ENCODE measurements at places on chromosomes 1 and 21.

DNA sequence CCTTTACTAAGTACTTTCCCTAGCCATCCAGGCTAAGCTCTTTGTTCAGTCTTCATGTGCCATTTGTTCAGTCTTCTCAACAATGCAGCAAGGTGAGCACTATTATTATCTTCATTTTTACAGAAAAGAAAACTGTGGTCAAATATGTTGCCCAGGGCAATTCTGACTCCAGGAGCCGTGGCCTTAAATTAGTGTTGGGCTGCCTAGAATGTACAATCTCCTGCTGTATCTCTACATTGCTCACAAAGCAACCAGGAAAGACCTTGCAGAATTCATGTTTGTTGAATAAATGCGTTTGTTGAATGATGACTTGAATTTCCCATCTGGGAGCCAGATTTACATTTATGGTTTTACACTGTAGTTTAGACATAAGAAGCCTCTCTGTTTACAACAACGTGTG is 14.2 kb downstream of the CD101 start:
- DNase-seq, result no peak

DNA sequence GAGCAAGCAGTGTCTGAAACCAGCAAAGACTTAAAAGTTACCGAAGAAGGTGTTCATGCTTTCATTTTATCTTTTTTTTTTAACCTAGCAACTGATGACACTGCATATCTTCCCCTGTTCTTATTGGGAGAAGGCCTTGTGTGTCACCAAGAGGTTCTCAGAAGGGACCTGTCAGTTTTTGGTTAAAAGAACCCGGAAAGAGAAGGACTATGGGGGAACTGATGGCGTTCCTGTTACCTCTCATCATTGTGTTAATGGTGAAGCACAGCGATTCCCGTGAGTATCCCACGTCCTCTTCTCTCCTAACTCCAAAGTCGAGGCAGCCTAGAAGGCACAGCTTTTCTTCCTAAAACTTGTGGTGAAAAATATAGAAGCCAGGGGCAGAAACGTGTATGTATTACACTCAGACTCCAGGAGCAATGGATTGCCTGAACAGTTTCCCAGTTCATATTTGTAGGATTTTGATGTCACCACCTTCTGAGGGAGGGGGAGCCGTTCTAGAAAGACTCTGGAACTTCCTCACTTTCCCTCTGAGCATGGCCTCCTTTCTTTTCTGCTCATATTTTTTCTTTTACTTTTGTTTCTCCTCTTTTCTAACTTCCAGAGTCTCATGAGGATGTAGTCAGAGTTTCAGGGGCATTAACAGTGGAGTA is at the start of gene MR1:
Gene MR1 (plus strand): TSS at position 185 of the 653 bp plus-strand sequence. CDS start 25 bp downstream, at position 210.
- DNase-seq, result no peak

DNA sequence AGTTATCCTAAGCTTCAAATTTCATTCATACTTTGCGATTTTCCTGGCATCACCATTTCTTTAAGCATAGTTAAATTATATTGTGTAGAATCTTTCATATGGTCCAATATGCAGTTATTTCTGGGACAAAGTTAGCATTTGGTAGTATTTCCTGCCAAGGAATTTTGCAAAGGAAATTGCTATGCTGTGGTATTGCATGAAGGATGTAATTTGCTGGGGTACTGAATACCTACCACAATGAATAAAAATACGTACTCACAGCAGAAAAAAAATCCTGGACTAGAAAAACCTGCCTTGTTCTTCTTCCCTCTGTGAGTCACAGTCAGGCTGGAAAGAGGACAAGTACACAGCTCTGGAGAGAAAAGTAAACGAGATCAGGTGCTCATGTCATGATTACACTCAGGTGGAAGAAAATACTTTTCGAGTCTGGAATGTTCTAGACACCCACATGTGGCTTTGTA is 241.2 kb downstream of the PTBP2 start:
- DNase-seq, result no peak

DNA sequence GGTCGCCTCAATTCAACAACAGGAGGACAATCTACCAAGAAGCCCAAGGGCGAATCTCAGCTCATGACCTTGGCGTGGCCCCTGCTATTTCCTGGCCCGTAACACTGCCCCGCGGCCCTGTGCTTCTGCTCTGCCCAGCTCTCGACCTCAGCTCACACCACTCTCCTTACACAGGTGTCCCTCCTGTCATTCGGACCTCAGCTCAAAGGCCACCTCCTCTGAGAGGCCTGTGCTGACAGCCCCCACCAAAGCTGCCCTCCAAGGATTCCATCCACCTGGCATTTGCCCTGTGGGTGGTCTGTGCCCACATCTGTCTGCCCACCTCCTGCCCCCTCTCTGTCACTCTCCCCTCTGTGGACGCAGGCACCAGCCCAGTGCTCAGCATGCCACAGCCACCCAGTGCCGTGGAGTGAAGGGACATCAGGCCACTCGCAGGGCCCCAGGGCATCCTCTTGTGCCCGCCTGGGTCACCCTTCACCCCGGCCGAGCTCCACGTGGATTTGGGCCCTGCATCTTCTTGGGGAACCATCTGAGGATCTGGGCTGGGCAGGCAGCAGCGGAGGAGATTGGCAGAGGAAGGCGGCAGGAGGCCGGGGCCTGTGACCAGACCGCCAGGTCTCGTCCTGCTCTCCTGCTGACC is 70.3 kb downstream of the DHRS3 start:
- no peak for DNase-seq

DNA sequence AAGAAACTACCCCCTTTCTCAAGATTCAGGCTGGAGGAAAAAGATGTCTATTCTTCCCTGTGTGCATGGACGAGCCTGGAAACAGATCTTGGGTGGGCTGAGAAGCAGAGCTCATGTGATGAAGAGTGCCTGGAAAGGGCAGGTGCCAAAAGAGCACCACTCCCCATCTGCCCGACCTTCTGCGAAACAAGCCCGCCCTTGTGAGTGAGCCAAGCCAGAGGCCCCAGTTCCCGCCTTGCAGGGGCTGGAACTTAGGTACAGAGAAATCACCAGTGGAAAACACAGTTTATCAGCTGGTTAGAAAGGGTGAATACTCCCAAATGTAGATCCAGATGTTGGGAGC is 26.7 kb upstream of the A3GALT2 start:
- no peak for DNase-seq

GRCh38 chr1:47758341-47759250 is 238.6 kb downstream of the TRABD2B start:
- DNase-seq, result no peak

- DNase-seq, result no peak
Observed at GRCh38 chr1:13908128-13908527, 208.1 kb downstream of the PRDM2 start.

- DNase-seq, result no peak
Observed at GRCh38 chr1:151888972-151889570, 20.2 kb downstream of the THEM4 start.

- DNase-seq, result no peak
Observed at GRCh38 chr1:168728473-168729404, at the start of gene DPT. Gene DPT, minus strand, starts transcription at chr1:168729206. Its CDS starts 32 bp downstream, at chr1:168729174.

- DNase-seq, result no peak
Observed at GRCh38 chr1:154937988-154938386, 1.5 kb upstream of the PMVK start.

- no peak for DNase-seq
Observed at GRCh38 chr1:175742790-175743459, 470 bp downstream of the TNR start.

GRCh38 chr1:47522935-47523834 is 85.3 kb downstream of the FOXD2 start:
- no peak for DNase-seq

DNA sequence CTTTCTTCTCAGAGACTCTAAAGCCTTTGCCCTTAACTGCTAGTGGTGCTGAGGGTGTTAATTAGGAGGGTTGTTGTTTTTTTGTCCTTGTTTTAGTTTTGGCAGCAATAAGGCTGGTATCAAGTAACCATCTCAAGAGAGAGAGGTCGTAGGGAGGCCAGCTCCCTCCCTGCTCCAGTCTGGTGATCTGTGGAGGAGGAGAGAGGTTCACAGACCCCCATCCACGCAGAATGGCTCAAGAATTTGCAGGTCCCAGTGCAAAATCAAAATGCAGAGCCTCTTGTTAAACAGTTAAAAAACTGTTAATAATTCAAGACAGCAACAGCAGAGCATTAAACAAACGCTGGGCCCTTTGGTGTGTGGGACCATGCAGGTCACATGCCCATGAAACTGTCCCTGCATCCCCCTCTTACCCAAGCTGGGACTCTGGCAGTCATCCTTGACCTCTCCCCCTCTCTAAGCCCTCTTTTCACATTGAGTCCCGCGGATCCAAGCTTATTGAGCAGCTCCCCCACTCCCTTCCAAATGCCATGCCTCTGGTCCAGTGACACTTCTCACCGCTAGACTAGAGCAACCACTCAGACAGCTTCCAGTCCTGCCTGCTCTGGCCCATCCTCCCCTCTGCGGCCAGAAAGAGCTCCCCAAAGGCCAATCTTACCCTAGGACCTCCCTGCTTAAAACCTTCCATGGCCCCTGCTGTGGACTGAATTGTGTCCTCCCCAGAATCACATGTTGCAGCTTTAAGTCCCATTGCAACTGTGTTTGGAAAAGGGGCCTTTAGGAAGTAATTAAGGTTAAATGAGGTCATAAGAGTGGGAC is 47.7 kb upstream of the RPL11 start:
- DNase-seq, result no peak

DNA sequence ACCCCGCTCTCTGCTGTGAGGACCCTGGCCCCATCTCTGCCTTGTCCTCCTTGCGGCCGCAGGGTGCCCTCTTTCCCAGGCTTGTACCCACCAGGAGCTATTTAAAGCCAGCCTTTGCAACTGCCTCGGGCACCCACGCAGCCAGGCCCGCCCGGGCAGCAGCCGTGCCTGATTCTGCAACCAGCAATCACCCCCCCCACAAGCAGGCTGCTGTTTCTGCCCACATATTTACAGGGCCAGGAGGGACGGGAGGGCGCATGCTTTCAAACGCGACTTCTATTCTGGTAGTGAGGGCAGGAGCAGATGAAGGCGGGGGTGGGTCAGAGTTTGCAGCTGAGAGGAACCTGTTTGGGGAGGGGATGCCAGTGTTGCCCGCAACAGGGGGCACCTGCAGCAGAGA is 13.6 kb downstream of the GABRD start:
- no peak for DNase-seq

GRCh38 chr1:201469645-201470074 is 672 bp upstream of the PHLDA3 start:
- DNase-seq, result no peak

- DNase-seq, result no peak
Observed at GRCh38 chr1:236045771-236046170, 19.1 kb downstream of the NID1 start.

- no peak for DNase-seq
Observed at GRCh38 chr1:212070720-212071302, 35.3 kb downstream of the DTL start.

DNA sequence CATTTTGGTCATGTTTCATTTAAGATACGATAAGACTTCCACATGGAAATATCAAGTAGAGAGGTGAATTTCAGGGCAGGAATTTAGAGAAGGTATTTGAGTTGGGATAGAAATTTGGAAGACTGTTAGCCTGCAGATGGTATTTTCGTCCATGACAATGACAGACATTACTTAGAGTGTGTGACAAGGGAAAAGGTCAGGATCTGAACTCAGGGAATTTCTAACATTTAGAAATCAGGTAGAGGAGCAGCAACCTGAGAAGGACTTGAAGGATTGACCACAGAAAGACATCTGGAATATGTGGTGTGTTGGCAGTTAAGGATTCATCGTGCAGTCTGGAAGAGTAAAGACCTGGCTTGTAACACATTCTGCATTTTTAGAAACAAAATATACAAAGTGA is 57.9 kb downstream of the RABGAP1L start:
- DNase-seq, result no peak

DNA sequence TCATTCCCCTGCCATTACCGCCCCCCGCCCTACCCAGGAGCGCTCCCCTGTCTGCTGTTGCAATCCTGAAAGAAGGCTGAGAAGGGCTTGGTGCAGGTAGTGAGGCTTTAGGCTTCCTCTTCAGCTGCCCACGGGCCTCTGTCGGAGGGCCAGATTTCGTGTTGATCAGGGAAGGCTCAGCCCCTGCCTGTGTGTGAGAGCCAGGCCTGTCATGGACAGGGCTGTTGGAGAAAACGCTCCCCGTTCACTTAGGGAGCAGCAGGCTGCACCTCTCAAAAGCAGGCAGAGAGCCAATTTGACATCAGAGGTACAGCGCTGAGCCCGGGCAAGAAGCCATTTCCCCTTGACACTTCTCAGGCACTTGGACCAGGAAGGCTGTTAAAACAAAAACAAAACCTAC is 19.0 kb downstream of the TEX35 start:
- no peak for DNase-seq

DNA sequence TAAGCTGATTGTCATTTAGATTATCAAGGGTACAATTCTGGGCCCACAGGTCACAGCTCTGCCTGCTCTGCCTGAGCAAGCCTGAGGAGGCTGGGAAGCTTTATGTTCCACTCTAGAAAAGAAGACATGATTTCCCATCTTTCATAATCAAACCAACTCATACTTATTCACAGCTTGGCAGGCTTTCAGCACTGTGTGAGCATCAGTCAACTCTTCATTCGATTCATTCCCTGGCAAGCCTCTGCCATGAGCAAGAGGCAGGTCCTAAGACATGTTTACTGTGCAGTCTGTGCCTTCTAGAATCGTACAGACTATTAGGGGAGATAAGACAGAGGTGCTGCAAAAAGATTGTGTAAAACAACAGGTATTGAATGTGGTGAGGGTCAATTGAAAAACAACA is 24.5 kb upstream of the KIRREL1 start:
- no peak for DNase-seq

DNA sequence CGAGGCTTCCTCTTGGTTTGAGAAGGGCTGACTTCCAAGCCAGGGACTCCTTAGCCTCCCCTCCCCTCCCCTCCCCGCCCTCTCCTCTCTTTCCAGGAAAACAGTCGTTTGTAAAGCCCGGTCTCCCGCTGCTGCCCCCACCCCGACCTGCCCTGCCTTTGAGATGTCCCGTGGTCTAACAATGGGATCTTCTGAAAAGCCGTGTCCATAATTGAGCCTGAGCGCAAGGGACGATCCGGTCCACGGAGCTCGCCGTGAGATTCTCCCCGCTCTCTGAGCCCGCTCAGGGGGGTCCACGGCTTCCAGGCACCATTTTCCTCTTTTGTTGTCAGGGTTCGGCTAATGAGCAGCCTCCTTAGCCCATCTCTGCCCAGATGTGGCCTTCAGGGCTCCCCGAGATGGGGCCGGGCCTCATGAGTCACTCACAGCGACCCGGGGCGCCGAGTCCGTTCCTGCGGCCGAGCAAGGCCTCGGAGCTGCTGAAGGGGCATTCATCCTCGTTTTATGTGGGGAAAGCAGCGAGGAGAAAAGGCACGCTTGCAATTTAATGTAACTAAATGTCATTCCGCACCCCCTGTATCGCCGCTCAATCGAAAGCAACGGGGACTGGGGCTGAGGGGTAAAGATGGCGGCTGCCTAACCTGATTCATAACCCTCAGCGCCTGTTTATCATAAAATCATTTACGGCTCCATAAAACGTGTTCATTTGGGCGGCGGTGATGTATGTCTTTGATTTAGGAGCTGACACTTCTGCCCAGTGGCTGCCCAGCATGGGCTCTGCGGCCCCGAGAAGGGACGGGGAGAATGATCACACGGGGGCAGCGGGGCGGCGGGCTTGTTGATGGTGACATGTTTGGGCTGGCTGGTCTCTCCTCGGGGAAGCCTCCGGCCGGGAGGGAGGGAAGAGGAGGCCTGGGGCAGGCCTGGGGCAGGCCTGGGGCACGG is 232.6 kb upstream of the C1orf174 start:
- DNase-seq, result no peak

- no peak for DNase-seq
Observed at GRCh38 chr1:118970451-118970850, 17.7 kb downstream of the TBX15 start.
